Suppressor macrophage treated with lipopolysaccharide for 4 hours (primary cell): ENCODE measurements at places on chromosomes 2 and 18.

DNA sequence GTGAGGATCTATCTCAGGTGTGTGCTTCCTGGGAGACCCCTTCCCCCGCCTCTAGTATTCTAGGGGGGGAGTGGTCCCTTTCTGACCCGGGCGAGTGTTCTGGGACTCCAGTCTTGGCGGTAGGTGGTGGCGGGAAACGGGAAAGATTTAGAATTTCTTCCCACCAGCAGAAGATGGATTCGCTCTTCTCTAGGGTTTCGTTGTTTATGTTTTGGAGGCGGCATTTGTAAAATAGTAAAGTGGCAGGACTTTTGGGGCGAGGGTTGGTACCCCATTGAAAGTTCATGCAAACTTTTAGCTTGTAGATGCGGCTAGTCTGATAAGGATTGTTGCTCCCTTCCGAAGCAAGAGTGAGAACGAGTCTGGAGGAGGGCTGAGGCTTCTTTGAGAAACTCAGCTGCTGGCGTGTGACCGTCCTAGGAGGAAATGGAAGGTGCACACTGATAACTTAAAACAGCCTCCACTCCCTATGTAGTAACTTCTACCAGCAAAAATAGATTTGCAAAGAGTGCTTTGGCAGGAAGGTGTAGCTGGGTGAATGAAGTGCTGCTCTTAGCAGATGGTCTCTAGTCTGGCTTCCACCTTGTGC, 412 bp downstream of the GPD2 start:
- peak; percentile 51 for DNase-seq

- DNase-seq: no peak
Measured at GRCh38 chr2:210128961-210129360, 42.2 kb downstream of the KANSL1L start.

DNA sequence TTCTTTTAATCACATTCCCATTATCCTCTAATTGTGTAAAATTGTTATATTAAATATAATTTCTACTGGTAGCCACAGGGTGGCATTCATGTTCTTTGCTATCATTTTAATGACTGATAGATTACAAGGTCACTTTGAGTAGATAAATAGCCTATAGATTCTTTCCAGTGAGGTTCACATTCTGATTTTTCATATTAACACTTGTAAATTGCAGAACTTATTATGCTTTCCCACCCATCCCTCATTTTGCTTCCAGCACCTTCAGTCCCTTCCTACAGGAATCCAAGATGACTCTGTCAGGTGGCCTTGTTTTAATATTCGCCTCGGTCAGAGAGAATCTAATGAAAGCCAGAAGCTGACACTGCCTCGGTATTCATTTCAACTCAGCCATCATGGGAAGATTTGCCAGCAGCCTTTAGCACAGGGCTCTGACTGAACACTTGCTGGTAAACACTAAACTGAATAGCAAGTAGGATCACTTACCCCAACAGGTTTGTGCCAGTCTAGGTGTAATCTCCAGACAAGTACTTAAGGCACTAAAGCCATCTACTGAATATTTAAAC, 101.2 kb upstream of the FSHR start:
- DNase-seq: no peak

- DNase-seq: no peak
Measured at GRCh38 chr2:71804281-71804751, 343.3 kb downstream of the CYP26B1 start.

DNA sequence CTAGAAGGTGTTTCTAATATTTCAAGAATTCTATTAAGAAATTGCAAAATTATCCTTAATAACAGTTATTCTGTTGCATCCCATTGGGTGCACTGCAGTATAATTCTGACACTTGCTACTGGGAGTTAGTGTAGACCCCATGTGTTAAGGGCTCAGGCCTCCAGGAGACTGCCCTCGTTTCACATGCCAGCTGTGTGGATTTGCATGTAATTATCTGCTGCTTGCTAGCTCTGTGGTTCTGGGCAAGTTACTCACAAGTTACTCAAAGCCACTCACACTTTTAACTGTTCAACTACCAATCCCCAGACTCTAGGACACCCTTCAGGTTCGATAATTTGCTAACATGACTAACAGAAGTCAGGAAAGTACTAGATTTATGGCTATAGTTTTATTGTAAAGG, 38.6 kb downstream of the ST6GAL2 start:
- DNase-seq: no peak

- DNase-seq: no peak
Measured at GRCh38 chr2:108614043-108614545, 79.8 kb downstream of the LIMS1 start.

DNA sequence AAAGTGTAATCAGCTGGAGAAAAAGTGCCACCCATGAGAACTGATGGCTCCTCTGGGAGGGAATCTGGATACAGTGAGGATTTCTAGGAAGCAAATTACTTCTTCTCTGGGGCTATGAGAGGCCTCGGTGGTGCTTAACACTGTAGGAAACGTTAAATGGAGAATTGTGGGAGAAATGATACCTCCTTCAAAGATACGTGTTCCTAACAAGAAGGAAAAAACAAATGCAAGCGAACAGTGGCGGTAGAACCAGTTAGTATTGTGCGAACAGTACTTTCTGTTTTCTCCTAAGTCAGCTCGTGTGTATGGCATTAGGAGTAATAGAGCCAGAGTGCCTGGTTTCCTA, 587 bp upstream of the MTIF2 start:
- DNase-seq: no peak

DNA sequence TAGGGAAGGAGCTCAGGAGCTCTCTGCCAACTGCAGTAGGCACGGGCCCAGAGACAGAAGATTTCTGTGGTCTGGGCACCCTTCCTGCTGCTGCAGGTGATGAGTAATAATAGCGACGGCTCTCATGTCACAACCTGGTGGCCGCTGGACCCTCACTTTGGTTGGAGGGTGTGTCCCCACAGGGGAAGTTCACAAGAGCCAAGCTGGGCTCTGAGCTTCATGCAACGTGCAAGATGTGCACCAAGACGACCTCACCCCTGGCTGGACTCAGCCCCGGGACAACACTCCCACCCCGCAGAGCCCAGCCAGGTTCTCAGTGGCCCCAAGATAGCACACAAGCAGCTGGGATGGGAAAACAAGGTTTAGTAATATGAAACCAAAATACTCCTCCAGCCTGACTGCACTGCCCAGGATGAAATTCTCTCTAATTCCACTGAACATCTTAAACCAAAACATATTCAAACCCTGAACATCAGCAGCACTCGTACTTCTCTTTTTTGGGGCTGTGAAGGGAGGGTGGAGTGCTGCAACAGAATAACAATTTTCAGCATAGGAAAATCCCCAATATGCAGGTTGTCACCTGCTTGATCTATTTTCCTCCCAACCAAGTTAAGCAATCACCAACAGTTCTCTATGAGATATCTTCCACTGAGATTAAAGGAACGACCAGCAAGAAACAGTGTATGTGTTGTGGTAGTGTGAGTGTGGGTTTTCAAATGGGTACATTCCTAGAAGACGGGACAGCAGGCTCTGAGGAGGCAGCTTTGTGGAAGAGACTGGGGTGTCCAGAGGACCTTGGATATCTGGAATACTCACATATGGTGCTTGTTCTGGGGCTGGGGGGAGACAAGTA, 26.5 kb downstream of the BCL2 start:
- peak; percentile 26 for DNase-seq

DNA sequence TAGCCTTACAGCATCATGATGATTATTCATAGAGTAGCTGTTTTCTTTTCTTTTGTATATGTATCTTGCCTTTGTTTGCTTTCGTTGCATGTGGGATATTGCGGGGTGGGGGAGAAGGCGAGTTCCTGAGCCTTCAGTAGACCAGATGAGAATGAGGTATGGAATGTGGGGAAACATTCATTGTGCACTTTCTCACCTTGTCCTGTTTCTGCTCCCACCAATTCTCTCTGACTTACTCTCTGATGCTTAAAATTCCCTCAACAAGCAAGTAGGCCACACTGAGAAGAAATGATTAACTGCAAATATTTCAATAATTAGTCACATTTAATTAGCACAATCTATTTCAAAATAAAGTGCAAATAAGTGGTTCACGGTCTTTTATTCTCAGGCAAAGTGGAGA, 31.0 kb downstream of the GKN2 start:
- no peak for DNase-seq

DNA sequence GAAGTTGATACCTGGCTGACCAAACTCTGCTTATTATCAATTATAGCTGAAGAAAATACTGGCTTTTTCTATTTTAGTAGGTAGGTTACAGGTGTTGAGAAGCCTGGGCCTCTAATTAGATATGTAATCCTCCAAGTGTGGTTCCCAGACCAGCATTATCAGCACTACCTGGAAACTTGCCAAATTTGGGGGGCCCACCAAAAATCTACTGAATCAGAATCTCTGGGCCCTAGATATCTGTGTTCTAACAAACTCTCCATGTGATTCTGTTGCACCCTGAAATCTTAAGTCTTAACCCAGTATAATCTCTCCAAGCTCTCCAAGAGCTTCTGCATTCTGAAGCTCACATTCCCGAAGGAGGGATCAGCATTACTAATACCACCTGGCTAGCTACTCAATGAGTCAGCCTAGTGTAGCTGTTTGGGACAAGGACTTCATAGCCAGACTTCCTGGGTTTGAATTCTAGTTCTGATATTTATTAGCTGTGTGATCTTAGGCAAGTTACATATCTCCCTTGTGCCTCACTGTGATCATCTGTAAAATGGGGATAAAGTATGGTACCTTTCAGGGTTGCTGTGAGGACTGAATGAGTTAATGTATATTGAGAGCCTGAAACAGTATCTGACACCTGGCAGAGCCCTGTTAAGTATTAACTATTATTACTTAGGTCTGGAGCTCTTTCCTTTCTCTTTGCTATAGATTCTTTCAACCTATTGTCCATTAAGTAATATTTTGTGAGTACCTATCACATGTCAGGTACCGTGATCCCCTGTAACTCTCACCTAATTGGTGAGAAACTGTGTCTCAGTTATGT, 94.1 kb upstream of the CD302 start:
- DNase-seq: no peak

- no peak for DNase-seq
Measured at GRCh38 chr2:141522702-141523101, 608.1 kb downstream of the LRP1B start.

GRCh38 chr2:124524155-124524915, 499.2 kb downstream of the CNTNAP5 start:
- no peak for DNase-seq

DNA sequence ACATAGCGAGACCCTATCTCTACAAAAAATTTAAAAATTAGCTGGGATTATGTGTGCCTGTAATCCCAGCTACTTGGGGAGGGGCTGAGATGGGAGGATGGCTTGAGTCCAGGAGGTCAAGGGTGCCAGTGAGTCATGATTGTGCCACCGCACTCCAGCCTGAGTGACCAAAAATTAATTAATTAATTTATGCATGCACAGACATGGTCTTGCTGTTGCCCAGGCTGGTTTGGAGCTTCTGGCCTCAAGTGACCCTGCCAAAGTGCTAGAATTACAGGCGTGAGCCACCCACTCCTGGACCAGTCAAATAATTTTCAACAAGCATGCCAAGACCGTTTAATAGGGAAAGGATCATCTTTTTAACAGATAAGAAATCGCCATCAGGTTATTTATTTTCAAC, 57.7 kb upstream of the TFCP2L1 start:
- DNase-seq: no peak

GRCh38 chr2:121055088-121055487, 229.9 kb downstream of the TFCP2L1 start:
- no peak for DNase-seq

- no peak for DNase-seq
Measured at GRCh38 chr2:240465765-240466578, 30.5 kb downstream of the GPC1 start.

GRCh38 chr2:43897492-43897891, 58.7 kb downstream of the ABCG8 start:
- DNase-seq: no peak

DNA sequence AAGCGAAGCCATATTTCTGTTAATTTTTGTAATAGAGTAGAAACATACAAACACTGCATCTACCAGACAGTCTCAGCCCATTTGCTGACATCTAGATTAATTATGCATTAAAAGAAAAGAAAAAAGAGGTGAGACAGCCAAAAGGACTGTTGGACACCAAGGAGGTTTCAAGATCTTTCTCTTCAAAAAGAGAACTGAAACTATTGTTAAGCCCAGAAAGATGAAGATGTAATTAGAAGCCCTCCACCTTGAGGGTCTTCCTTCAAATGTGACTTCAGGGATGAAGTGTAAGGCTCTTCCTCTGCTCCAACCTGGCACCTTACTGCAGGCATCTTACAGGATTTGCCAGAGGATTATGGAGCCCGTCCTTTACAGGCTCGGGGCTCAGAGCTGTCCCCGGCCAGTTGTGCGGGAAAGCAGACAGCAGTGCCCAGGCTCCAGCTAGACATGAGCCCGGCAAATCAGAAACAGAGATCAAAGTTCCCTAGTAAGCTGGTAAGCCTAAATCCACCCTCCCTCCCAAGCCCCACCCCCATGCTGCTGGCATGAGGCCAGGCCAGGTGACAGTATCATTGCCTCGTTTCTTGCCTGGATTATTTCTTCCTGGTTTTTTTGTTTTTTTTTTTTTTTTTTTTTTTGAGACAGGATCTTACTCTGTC, 38.9 kb downstream of the ADI1 start:
- no peak for DNase-seq

DNA sequence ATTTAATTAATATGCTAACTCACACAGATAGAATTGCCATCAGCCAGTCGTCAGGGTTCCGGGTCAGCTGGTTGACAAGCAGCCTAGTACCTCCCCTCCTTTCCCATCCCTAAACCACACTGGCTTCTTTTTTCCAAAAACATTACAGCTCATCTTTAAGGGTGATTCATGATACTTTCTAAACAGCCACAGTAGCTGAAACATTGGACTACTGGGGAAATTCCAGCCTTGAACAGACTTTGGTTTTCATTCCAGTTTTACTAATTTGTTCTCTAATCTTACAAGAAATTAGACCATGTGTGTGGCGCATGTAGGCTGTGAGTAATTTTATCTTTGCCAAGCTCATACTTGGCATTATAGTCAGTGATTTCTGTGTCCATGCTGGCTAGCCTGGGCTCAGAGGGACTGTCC, 110.8 kb downstream of the FMNL2 start:
- DNase-seq: peak; percentile 93

GRCh38 chr2:121635371-121635770, 13.9 kb downstream of the CLASP1 start:
- no peak for DNase-seq

DNA sequence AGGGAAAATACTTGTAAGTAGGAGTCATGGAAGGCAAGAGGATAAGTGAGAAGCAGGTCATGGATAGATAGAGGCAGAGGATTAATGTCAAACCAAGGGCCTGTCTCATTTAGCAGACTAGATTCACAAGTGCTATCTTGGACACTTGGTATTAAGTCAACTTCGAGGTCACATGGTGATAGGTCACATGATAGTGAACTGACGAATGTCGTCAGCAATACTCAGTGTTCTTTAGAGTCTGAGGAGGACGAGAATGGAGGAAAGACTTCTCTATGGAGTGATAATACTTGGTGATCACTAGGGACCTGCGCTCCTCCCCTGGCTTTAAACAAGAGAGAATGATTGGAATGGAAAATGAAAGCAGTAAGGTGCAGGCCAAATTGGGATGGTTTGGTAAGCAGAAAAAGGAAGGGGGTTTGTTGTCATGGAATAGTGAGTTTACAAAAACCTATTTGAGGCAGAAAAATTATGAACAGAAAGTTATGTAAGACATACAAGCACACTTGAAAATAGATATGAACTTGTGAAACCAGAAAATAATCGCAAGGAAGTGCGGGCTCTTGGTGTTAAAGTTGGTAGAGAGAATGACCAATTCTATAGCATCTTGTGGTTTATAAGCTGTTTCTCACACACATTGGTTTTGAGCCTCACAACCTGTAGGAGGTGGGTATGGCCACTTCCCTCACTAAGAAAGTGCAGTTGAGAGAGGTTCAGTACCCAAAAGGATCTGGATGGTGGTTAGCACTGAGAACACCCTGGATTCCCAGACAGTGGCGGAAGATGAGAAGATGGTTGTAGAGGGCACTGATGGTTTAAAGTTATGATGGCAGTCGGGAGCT, 141.5 kb downstream of the WDSUB1 start:
- DNase-seq: peak; percentile 19

- no peak for DNase-seq
Measured at GRCh38 chr2:223590964-223591363, 11.2 kb downstream of the SCG2 start.
